HFFc6 (cell line): ENCODE measurements at places on chromosomes 7 and 10.

GRCh38 chr7:77222819-77223218 lies 23.2 kb upstream of the FGL2 start:
- DNase-seq = no peak

DNA sequence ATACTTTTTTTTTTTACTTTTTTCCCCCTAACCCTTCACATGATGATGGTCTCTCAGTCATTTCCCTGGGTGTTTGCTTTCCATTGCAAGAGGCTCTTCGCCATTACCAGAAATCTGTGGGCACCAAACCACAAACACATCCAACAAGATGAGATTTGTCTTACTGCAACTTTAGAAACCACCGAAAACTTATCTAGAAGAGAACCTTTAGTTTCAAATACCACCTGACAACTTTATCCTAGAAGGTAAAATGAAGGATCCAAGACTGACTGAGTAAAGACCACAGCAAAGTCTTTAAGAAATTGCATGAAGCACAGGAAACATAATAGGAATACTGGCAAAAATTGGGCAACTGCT lies 363.3 kb upstream of the MBL2 start:
- no peak for DNase-seq

DNA sequence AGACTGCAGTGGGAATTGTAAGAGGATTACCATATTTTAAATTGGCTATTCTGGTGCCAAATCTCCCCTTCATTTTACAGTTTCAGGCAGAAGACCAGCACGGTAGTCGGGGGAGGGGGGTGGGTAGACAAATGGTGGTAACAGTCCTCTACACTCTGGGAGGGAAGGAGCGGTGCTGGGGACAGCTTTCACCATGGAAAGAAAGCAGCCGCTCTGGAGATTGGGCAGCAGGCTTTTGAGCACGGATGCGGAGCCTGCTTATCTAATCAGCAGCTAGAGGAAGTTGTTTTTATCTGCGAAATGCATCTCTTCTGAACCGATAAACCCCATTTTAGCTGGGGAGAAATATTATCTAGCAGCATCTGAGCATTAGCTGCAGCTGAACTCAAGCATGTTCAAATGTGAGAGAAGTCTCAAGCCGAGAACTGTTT lies 28.7 kb downstream of the IKZF1 start:
- no peak for DNase-seq

DNA sequence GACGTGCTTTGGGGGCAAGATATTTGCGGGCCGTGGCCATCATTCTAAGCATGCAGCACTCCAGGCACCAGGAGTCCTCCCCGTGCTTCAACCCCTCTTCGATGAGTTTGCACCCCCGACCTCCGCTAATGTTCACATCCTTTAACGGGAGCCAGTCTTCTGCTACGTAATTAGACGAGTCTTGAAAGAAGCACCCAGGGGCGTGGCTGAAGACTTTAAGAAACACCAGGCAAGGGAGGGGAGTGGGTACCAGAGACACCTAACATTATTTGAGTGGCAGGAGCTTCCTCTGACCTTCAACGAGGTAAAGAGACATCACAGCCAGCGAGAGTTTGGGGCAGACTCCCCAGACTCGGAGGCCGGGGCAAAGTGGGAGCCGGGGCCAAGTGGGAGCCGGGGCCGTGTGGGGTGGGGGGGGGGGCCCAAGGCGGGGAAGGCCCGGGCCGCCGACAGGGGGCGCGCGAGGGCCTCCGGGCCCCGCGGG lies 31.1 kb upstream of the TOMM7 start:
- DNase-seq = no peak

DNA sequence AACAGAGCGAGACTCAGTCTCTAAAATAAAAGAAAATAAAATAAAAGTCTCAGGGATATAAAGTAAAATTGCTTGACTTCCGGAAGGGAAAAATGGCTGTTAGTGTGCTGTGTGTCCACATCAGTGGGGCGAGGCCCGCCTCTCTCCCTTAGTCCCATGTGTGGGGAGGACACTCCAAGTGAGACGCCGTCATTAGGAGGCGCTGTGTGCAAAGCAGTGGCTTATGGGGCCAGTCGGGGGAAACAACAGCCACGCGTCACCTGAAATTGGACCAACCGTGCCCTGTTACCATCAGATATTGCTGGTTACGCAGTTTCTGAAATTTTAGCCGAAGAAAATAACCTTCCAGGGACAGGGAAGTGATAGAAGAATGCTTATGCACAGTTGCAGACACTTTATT lies 15.8 kb downstream of the SFXN4 start:
- no peak for DNase-seq

GRCh38 chr7:123635551-123636359 lies 19.9 kb upstream of the LMOD2 start:
- peak; percentile 33 for DNase-seq
